ENCODE measurements at places on chromosomes 6 and 20.

GRCh38 chr20:39773380-39774000, 811.3 kb downstream of the DHX35 start:
- DNase-seq: no peak

- DNase-seq: no peak
These were observed 8.5 kb downstream of the C6orf132 start for GRCh38 chr6:42133926-42134325.

- no peak for DNase-seq
These were observed 569.8 kb downstream of the QKI start for GRCh38 chr6:163984124-163984936.

GRCh38 chr6:44096612-44097011, 30.6 kb downstream of the MRPL14 start:
- DNase-seq: peak; percentile 90

GRCh38 chr6:135393289-135393688, 104.3 kb downstream of the AHI1 start:
- DNase-seq: no peak

DNA sequence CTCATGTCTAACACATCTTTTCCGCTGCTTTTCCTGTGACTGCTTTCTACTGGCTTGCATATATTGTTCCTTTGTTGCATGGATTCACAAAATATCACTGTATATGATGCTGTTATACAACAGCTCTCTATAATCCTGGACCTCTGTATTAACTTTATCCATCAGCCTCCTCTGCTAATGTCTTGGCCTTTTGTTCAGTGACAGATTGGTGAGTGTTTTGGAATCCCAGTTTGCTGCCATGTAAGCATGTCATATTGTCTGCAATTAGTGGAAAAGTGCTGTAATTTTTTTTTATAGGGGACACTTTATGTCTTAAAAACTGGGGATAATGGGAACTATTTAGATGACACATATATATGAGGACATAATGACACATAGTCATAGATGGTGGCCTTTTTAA, 3.0 kb downstream of the RIMS1 start:
- peak; percentile 9 for DNase-seq

Data from cerebellum (tissue), 4 donors.